Fibroblast of mammary gland (primary cell): ENCODE measurements at places on chromosomes 3 and 15.
A peak's percentile ranks its signal among the peaks of the same experiment; 100 is the strongest.

DNA sequence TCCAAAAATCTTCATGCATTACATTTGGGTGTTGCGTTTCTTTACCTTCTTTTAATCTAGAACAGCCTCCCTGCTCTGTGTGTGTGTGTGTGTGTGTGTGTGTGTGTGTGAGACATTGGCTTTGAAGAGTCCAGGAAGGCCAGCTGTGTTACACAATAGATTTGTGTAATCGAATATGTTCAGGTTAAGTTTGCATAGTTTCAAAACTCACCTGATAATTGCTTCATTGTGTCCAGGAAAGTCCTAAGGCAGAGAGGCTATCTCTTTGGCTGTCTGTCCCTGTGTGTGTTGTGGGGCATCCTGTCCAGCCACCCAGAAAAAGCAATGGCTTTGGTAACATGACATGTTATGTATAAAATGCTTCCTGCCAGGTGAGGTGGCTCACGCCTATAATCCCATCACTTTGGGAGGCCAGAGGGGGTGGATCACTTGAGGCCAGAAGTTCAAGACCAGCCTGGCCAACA is 37.5 kb downstream of the ZNF710 start:
- DNase-seq = no peak

GRCh38 chr15:36737430-36737891 is 158.0 kb downstream of the CDIN1 start:
- peak; percentile 63 for DNase-seq

DNA sequence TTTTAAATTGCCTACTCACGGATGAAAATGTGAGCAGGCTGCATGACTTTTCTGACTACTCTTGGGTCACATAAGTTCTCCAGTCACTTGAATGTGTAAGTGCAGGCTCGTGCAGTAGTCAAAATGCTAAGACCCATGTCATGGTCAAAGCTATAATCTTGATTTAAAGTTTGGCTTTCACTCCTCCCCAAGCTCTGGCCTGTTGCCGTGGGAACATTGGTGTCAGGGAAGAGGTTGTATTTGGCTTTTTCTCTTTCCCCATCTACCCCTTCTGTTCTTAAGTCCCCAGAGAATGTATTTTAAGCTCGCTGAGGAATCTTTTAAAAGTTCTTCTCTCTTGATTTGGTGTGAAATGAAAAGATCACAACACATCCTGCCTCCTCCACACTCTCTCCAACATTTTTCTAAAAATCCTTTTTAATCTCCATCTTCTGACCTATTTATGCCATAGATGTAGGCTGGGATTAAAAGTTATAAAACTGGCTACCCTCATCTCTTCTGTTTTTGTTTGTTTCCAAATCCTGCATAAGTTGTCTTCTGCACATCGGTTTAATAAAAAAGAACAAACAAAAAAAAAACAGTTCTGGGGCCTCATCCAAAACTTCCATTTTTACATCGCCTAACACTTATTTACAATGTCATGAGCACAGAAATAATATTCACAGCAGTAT is 61.4 kb upstream of the ADAMTSL3 start:
- DNase-seq = no peak

- DNase-seq = peak; percentile 84
These were observed 46.8 kb downstream of the PDHB start for GRCh38 chr3:58386626-58387365.

DNA sequence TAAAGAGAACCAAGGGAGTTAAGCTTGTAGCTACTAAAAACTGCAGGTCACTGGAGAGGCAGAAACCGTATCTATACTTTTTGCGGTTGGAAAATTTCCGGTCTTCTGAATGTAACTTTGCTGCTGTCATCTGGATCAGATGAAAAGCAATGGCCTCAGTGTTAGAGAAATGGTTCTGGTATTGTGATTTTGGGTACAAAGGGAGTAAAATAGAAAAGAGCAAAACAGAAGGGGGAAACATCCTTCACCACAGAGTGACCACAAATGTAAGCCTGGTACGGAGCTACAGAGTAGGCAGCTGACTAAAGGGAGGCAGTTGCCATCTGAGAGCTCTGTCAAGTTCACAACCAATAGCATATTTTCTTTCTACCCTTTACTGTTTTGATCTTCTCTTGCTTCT is 5.6 kb downstream of the CD96 start:
- no peak for DNase-seq

DNA sequence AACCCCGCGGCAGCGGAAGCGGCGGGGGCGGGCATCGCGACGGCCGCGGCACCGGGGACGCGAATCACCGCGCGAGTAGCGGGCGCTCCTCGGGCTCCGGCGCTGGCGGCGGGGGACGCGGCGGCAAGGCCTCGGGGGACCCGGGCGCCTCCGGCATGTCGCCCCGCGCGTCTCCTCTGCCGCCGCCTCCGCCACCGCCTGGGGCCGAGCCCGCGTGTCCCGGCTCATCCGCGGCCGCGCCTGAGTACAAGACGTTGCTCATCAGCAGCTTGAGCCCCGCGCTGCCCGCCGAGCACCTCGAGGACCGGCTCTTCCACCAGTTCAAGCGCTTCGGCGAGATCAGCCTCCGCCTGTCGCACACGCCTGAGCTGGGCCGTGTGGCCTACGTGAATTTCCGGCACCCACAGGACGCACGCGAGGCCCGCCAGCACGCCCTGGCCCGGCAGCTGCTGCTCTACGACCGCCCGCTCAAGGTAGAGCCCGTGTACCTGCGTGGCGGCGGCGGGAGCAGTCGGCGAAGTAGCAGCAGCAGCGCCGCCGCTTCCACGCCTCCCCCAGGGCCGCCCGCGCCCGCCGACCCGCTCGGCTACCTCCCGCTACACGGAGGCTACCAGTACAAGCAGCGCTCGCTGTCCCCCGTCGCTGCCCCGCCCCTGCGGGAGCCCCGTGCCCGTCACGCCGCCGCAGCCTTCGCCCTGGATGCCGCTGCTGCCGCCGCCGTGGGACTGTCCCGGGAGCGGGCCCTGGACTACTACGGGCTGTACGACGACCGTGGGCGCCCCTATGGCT is 675 bp downstream of the RBM15B start:
- DNase-seq = peak; percentile 28
